ENCODE measurements at places on chromosomes 6 and 20. TPM values are rescaled to one million over a fixed set of nuclear protein-coding genes. Genes with fewer than 3 reads are reported as not detected.

Gene MAPK13
- 3.9 TPM for total RNA-seq

Gene TPX2
- 11.3 TPM for total RNA-seq

Gene CAPN11
- not detected for total RNA-seq

Gene TAGAP
- 1.6 TPM for total RNA-seq

Gene PRRT1
- total RNA-seq = 0.69 TPM

Gene ADGRB3
- total RNA-seq = 183 TPM

Gene ELOVL2
- total RNA-seq = 35.3 TPM

Gene MATN4
- total RNA-seq = 4.8 TPM

Gene FRK
- total RNA-seq = 0.92 TPM

Gene PTGIS
- total RNA-seq = 11.1 TPM

Gene GRM1
- 26.8 TPM for total RNA-seq

Gene EFCAB8
- total RNA-seq = not detected

Gene SLC2A10
- total RNA-seq = 8.8 TPM

Gene DEFB119
- not detected for total RNA-seq

Gene ZNF831
- 0.23 TPM for total RNA-seq

Gene C20orf204
- total RNA-seq = 3.7 TPM

Gene KDM1B
- total RNA-seq = 48.2 TPM

Measured in diencephalon (tissue), 1 donor.